ENCODE measurements at places on chromosomes 1 and 21.
A peak's percentile ranks its signal among the peaks of the same experiment; 100 is the strongest.

DNA sequence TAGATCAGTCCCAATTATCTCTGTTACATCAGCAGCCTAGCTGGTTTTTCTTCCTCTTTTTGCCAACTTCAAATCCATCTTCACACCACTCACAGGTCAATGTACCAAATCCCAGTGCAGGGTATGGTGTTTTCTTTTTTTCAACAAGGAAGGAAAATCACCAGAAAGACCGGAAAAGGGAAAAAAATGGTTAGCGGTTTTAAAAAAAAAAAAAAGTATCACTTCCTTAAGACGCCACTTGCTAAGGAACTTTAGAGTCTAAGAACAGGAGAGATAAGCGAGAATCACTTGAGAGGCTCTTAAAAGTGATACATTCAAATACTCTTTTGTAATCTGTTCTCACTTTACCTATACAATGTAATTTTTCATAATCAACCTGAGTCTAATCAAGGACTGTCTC lies 3.1 kb upstream of the OR10J1 start:
- no peak for DNase-seq

- no peak for DNase-seq
These were observed 39.4 kb downstream of the COL18A1 start for GRCh38 chr21:45444385-45444784.

GRCh38 chr1:188517139-188517538 lies 1688.4 kb downstream of the PLA2G4A start:
- DNase-seq = no peak

- no peak for DNase-seq
These were observed 9.2 kb upstream of the PLEKHG5 start for GRCh38 chr1:6500544-6501278.

- peak; percentile 89 for DNase-seq
These were observed 26.1 kb downstream of the GPR3 start for GRCh38 chr1:27418326-27419185.

DNA sequence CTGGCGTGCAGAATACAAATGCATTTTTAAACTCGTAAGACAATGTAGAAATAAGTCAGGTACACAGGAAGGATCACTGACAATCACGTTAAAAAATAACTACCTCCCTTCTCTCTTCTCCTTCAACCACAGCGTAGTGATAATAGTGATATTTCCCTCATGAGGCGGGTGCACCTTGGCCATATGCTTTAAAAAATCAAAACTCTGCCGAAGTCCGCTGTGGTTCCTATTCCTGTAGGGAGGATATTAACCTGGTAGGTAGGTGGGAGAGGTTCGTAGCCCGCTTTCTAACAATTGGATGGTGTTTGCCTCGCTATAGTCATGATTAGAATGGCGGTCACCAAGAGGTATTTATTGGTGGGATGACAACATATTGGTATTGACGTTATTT lies 732 bp downstream of the GREM2 start:
- DNase-seq = no peak

- DNase-seq = no peak
These were observed 31.8 kb downstream of the MEF2D start for GRCh38 chr1:156468693-156469345.

GRCh38 chr1:198701766-198702539 lies 63.1 kb downstream of the PTPRC start:
- DNase-seq = no peak

- DNase-seq = no peak
These were observed 85.1 kb downstream of the STUM start for GRCh38 chr1:226633541-226634165.

- no peak for DNase-seq
These were observed 21.3 kb downstream of the TRPM2 start for GRCh38 chr21:44374601-44375280.

DNA sequence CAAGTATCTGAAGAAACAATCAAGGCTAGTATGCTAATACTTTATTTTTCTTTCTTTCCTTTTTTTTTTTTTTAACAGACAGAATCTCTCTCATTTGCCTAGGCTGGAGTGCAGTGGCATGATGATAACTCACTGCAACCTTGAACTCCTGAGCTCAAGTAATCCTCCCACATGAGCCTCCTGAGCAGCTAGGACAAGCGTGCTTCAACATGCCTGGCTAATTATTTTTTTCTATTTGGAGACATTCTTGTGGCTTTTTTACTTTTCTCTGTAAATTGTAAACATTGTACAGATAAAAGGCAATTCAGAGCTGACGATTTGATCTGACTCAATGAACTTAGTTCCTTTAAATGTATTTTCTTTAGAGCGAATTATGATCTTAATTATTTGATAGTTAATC lies 41.4 kb downstream of the CCDC18 start:
- no peak for DNase-seq

- DNase-seq = peak; percentile 34
These were observed 407 bp upstream of the PIGV start for GRCh38 chr1:26787381-26787705.

DNA sequence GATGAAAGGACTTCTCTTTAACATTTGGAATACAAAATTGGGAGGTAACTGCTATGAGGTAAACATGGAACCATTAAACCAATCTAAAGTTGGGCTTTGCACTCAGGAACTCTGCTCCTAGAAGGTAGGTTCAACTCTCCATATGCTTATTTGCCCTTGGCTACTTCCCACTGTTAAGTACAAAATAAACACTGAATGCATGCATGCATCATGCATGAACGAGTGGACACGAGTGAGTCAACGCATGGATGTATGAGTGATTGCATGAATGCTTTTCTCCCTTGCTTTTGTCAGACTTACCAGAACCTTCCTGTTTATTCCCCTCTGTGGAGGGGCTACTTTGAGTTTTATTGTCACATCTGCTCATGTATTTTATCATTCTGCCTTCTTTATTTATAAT lies 42.4 kb upstream of the RUNX1 start:
- DNase-seq = no peak

DNA sequence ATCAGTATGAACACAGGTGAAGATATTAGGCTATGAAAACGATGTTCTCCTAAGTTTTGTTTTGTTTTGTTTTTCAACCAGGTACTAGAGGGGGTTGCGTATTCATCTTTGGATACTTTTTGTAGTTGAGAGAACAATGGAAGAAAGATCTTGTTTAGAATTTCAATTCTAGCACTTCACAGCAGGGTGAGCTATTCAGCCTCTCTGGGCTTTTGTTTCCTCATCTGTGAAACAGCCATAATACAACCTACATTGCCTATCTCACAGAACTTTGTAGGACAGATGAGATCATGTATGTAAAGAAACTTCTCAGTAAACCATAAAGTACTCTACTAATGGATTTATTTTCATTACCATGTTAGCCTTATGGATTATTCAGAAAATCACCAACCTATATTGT lies 199.5 kb downstream of the GPATCH2 start:
- DNase-seq = no peak

GRCh38 chr21:33286600-33287456 lies 20.7 kb downstream of the IL10RB start:
- DNase-seq = peak; percentile 47

DNA sequence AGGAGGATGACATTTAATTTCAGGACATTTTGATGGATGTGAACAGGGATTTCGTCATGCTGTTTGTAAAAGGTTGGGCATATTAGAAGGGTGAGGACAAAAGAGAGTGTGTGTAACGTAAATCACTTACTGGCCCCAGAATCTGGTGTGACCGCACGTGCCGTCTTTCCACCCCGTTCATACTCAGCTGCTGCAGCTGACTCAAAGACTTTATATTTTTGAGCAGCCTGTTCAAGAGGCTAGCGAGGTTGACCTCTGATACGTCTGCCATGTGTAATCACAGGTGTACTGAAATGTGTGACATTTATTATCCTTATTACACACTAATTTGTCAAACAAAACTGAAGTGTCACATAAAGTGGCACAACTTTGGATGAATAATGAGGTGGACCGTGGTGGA lies 66.5 kb upstream of the ERRFI1 start:
- DNase-seq = no peak

DNA sequence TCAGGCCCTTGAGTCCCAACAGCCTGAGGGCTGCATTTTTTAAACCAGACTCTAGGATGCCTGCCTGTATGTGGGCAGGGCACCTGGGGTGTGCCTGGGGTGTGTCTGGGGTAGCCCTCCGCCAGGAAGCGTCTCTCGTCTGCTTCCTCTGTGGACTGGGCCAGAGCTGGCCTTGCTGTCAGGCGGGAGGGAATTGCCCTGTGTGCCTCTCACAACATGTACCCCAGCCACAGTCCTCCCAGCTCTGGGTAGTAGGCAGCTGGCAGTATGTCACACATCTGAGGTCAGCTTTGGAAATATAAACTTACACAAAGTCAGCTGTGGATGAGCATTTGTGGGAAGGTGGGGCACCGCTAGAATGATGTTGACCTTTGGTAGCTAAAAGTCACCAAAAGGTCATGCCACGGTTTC lies 13.0 kb downstream of the TRAF5 start:
- DNase-seq = no peak

- peak; percentile 54 for DNase-seq
These were observed 10.4 kb downstream of the C1orf226 start for GRCh38 chr1:162391790-162392563.
